ENCODE measurements at places on chromosomes 3 and 15. TPM values are rescaled to one million over a fixed set of nuclear protein-coding genes. Genes with fewer than 3 reads are reported as not detected.

DNA sequence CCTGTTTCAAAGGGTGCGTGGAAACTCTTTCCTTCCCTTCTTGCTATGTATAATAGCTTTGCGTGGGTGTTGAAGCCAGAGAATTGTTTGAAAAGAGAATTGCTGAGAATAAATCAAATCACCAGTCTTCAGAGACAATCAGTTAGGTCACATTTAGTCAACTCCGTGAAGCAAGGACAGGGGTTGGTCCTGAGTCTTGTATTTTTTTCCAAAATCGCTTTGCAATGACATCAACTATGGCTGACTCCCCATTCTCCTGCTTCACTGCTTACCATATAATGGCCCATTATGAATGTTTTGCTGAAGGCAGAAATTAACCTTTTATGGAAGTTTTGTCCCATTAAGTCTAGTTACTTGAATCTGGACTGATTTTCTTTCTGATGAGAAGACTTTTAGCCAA is 852.8 kb downstream of the AGBL1 start:
- H3K4me1 ChIP-seq: no peaks in the 10 kb centered on the region
- no peaks in the 10 kb centered on the region for H3K36me3 ChIP-seq
- H3K27ac ChIP-seq: no peak overlapping the region
- no peak overlapping the region for H3K4me3 ChIP-seq

KLHL40 gene
- total RNA-seq: not detected

CTXN2 gene
- not detected for total RNA-seq

RASGRP1 gene
- total RNA-seq: not detected

DNA sequence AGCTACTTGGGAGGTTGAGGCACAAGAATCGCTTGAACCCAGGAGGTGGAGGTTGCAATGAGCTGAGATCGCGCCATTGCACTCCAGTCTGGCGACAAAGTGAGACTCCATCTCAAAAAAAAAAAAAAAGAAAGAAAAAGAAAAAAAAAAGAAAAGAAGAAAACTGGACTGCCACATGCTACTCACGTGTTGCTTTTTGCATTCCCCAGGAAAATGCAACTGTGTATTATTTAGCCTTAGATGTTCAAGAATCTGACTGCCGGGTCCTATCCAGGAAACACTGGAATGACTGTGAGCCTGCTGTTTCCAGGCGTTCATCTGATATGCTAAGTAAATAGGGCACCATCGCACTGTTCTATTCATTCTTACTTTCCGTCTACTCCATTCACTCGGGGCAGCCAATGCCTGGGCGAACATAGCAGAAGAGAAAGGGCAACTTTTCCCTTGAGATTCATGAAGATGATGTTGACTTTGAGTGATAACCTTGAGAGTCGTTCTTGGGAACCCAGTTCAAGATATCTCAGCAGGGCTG is 21.4 kb downstream of the HRG start:
- no peak overlapping the region for H3K4me3 ChIP-seq
- no peaks in the 10 kb centered on the region for H3K36me3 ChIP-seq
- DNase-seq: no peak

DNA sequence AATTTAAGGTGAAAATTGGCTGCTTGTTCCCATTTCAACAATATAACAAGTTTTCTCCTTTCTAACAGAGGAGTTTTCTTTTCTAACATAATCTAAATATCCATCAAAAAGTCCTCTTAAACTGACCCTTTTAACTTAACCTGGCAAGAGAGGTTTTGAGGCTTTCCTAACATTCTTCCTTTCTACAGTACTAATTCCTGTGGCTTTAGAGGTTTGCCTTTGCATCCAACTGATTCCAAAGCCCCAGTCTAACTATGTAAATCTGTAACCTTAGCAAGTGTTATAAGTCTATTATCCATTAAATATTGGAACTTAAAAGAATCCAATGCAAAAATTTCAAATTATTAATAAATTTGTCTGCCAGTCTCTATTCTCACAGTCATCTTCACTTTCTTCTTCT is 134.1 kb downstream of the ISL2 start:
- no peak overlapping the region for H3K27ac ChIP-seq
- no peak overlapping the region for H3K4me3 ChIP-seq
- DNase-seq: no peak
- no peaks in the 10 kb centered on the region for H3K4me1 ChIP-seq

DNA sequence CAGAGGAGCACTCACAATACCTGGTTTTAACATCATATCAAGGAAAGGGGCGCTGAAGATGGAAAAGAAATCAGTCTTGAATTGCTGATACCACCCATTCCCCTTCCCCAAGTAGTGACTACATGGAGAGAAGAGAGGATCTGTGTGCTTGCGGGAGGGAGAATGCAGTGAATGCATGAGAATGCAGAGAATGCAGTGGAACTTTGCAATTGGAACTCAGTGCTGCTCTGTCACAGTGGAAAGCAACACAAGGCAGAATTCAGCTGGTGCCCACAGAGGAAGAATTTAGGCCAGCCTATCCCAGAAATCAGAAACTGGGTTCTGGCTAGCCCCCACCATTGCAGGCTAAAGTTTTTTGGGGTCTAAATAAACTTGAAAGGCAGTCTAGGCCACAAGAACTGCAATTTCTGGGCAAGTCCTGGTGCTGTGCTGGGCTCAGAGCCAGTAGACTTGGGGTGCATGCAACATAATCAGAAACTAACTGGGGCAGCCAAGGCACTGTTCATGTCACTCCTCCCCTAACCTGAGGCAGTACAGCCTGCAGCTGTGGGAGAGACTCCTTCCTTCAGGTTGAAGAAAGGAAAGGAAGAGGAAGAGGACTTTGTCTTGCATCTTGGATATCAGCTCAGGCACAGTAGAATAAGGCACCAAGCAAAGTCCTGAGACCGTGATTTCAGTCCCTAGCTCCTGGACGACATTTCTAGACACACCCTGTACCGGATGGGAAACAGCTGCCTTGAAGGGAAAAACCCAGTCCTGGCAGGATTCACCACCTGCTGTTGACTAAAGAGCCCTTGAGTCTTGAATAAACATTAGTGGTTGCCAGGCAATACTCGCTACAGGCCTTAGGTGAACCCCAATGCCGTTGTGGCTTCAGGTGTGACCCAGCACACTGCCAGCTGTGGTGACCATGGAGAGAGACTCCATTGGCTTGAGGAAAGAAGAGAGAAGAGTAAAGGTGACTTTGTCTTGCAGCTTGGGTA is 329.3 kb downstream of the TBL1XR1 start:
- no peaks in the 10 kb centered on the region for H3K4me1 ChIP-seq
- no peaks in the 10 kb centered on the region for H3K36me3 ChIP-seq
- DNase-seq: peak; percentile 47
- no peak overlapping the region for H3K27ac ChIP-seq
- no peaks in the 10 kb centered on the region for H3K27me3 ChIP-seq

DNA sequence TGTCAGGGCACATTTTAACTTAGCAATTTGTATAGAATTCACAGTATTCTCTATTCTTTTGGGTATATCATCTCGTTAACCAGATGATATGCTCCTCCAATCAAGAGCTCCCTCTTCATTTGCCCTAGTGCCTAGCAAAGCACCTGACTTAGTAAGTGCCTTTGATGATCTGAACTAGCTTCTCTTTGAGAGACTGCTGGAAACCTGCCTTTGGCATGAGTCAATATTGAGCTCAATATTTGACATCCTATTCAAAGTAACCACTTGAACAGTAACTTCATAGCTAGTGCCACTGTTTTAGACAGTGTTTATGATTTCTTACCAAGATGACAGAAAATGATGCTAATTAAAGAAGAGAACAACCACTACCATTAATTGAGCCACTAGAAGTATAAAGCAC is 696.3 kb upstream of the UBE2E2 start:
- no peaks in the 10 kb centered on the region for H3K27me3 ChIP-seq
- no peaks in the 10 kb centered on the region for H3K36me3 ChIP-seq
- H3K4me1 ChIP-seq: no peaks in the 10 kb centered on the region
- DNase-seq: peak; percentile 22

- no peaks in the 10 kb centered on the region for H3K36me3 ChIP-seq
- no peaks in the 10 kb centered on the region for H3K4me1 ChIP-seq
- H3K27ac ChIP-seq: no peak overlapping the region
- no peaks in the 10 kb centered on the region for H3K27me3 ChIP-seq
- no peak overlapping the region for H3K4me3 ChIP-seq
These were observed 683.7 kb upstream of the CBLB start for GRCh38 chr3:106552351-106553043.

DNA sequence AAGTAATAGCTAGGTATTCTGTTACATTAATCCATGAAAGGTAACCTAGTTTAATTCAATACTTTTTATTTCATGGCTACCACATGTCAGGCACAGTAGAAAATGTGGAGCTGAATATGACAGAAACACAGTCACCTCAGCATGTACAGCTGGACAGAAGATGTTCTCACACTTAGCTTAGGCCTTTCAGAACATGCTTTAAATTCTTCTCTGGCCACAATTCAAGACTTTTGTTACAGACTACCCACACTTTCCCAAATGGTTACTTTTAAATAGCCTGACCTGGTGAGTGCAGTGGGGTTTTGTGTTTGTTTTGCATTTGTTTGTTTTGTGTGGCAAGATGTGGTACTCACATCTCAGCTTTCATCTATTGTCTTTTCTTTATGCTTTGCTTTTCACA is 1079.5 kb downstream of the IGSF11 start:
- H3K27me3 ChIP-seq: no peaks in the 10 kb centered on the region
- H3K4me3 ChIP-seq: no peak overlapping the region
- H3K27ac ChIP-seq: no peak overlapping the region
- H3K36me3 ChIP-seq: no peaks in the 10 kb centered on the region
- no peak for DNase-seq

DNA sequence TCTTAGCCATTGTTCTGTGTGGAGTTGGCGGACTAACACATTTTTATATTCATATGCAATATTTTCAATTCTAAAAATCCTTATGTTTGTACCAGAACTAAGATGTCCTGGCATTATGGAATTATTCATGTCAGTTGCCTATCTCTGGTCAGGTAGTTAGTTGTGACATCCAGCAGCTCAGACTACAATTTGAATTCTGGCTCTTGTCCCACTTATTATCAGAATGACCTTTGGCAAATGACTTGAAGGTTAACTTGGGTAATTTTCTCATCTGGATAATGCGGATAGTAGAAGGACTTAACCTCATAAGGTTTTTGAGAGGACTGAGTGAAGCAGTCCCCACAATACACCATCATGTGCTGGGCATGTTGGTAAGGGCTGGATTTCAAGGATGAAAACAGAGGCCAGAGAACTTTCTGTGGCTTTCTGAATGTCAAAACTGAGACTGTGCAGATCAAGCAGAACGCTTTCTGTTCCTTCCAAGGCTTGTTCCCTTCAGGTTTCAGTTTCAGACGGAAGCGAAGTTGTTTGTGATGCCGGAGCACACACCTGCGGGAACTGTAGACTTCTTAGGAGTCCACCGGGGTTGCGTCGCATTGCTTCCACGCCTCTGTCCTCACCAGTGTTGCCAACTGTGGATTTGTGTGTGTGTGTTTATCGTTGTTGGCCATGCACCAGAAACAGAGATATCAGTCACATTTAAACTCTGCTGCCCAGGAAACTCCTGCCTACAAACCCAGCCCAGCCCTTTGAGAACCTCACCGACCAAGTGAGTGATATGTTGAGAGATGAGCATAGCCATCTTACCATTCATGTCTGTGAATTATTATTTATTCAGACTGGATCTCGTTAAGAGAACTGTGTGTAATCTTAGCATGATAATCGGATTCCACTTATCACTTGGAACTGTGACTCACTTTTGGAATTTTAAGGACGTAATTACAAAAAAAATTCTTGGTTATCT is 76.0 kb downstream of the PTPRG start:
- no peak for DNase-seq
- no peak overlapping the region for H3K27ac ChIP-seq
- no peaks in the 10 kb centered on the region for H3K36me3 ChIP-seq
- no peaks in the 10 kb centered on the region for H3K27me3 ChIP-seq

GRCh38 chr3:121759541-121760202 is 10.1 kb upstream of the GOLGB1 start:
- H3K27ac ChIP-seq: no peak overlapping the region
- H3K4me3 ChIP-seq: no peak overlapping the region
- H3K27me3 ChIP-seq: no peaks in the 10 kb centered on the region
- no peaks in the 10 kb centered on the region for H3K4me1 ChIP-seq
- no peaks in the 10 kb centered on the region for H3K36me3 ChIP-seq

SI gene
- not detected for total RNA-seq

DNA sequence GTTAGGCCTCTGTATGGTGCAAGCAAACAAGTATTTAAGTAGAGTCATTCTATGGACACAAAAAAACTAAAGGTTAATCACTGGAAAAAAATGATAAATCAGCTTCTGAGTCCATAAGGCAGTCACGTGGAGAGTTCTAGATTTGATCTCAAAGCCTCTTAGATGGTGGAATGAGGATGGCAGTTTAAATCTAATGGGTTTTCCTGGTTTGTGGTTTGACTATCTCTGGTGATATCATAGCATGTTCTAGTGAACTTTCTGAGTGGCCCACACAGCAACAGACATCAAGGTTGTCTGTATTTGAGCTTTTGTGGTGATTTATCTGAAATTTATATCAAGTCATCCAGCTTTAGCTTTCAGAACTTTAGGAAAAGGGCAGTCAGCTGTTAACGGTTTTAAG is 52.4 kb downstream of the ILDR1 start:
- H3K27me3 ChIP-seq: no peaks in the 10 kb centered on the region
- DNase-seq: peak; percentile 44
- H3K27ac ChIP-seq: peak overlapping the region; percentile 72

INSYN1 gene
- total RNA-seq: not detected

SAMMSON gene
- not detected for total RNA-seq

DNA sequence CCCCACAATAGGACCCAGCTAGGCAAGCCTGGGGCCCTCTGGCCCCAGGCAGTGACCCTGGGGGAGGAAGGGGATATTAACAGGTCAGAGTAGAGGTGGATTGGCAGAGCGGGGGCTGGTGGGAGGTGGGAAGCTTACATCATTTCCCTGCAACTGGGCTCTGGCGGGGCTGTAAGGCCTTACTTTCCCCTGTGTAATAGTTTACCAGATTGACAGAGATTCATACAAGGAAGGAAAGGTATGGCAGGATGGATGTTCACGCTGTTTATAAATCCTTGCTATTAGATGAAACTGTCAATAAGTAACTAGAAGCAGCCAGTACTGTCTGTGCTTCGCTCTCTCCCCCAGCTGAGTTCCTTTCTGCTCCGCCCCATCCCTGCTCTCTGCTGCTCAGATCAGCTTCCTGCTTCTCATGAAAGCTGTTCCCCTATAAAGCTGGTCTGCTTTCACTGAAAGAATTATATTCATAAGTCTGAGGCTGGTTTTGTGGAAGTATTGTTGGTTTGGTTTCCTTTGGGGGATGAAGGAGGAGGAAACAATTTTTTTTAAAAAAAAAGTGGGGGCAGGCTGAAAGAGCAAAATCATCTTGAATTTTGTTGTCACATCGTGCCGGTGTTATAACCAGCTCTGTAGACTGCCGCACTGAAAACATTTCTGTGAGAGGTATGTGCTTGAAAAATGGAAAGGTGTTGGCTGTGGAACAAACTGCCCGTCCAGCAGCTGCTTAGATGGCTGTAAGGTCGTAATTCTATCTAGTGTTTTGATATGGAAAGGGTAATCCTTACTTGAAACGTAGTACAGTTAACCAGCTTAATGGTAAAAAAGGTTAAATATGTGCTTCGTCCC is 76.4 kb downstream of the BBX start:
- H3K27ac ChIP-seq: peak overlapping the region; percentile 0
- peaks cover 15% of the 10 kb centered on the region for H3K4me1 ChIP-seq
- no peaks in the 10 kb centered on the region for H3K36me3 ChIP-seq
- H3K4me3 ChIP-seq: peak overlapping the region; percentile 59
- DNase-seq: peak; percentile 34
